ENCODE measurements at places on chromosomes 1 and 21.

DNA sequence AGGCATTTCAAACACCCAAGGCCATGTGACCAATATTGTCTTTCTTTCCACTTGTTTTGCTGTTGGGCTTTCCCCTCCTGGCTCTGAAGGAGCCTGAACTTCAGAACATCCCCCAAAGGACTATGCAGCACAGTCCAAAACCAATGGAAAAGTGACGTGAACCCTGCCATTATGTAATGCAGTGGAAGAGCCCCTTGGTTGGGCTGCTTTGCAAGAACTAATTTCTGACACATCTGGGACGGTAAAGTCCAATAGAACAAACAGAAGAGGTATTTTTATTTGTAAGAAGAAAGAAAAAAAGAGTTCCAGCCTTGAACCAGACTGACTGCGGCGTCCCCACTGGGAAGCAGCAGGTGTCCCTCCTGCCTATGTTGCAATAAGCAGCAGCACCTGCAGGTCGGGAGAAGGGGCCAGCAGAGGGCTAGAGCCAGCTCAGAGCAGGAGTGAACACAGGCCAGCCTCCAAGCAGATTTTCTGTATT lies 116.7 kb downstream of the CDC7 start:
- DNase-seq, result no peak

DNA sequence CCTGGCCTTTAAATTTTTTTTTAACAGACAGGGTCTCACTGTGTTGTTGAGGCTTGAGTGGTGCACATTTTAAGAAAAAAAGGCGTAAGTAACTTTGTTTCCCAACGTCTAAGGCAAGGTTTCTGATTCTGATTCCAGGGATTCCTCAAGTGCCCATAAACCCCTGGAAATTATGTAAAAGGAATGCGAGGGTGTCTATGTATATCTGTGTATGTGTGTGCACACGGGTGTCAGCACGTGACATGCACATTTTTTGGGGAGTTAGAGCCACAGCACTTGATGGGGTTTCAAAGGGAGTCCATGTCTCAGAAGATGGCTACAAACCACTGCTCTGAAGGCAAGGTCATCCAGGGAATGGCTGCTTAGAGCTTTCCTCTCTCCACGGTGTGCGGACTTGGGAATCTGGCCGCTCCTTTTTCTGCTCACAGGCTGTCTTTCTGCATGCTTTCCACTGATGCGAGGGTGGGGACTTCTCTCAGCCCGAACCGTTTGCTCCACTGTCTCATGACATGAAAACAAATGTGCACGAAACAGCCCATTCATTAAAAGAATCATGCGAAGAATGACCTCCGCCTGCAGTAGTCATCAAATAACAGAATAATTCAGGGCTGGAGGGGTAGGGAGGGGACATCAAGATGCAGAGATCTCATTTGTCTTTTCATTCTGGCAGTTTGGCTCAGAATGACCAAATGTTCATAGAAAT lies 18.7 kb upstream of the RERE start:
- DNase-seq, result no peak

DNA sequence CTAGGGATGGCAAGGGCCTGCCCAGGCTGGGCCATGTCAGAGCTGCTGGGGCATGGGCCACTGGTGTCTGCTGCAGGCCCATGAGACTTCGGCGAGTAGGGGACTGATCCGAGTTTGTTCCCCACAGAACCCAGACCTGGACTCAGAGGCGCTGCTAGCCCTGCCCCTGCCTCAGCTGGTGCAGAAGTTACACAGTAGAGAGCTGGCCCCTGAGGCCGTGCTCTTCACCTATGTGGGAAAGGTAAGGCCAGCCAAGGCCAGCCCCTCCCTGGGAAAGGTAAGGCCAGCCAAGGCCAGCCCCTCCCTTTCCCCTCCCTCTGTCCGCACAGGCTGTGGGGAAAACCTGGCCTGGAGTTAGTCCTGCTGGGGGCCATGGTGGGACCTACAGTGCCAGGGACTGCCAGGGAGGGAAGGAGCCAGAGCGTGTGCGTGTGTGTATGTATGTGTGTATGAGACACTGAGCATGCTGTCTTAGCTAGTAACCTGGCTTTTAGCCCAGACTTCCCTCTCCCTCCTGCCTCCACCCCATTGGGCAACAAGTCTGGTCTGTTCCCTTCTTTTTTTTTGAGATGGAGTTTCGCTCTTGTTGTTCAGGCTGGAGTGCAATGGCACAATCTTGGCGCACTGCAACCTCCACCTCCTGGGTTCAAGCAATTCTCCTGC lies 8.0 kb downstream of the FAAH start:
- DNase-seq, result no peak

DNA sequence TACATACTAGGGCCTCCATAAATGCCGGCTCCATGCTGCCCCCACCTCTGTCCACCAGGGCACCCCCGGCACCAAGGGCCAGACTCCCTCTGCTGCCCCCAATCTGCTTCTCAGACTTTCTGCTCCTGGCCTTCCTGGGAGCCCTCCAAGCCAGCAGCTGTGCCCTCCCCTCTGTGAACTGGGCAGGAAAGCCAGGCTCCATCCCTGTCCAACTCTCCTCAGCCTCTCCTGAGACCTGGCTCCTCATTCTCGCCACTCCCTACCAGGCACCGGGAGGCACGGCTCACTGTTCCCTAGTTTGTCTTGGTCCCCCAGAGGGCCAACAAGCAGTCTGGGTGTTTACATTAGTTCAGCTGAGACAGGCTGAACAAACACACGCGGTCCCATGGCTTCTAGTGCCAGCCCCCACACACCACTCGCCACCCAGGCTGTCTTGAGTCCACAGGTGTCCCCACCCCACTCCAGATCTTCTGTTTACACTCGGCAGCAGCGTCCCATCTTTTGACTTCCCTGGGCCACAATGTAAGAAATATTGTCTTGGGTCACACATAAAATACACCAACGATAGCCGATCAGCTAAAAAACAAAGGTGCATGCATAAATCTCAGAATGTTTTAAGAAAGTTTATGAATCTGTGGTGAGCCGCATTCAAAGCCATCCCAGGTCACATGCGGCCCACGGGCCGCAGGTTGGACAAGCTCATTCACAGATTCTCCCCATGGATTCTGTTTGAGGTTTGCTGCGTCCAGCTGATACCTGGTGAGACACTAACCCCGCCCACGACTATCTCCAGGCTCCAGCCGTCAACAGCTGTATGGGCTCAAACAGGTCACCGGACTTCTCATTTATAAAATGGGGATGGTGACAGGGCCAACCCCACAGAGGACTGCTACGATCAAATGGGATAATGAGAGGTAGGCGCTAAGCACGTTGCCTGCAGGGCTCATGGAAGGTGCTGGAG lies 29.5 kb upstream of the ECE1 start:
- no peak for DNase-seq

DNA sequence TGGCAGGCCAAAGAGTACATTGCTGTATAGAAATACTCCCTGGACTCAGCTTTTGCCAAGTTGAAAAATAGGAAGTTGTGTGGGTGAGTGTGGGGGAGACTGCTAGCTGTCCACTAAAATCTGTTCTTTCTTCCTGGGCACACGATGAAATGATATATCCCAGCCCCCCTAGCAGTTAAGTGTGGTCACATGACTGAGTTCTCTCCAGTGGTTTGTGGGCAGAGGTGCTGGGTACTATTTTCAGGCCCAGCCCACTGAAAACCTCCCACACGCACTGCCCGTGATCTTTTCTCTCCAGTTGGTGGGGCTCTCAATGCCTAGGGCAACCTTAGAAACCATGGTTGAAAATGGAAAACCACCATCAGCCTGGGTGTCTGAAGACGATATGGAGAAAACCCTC lies 119.7 kb upstream of the LMO4 start:
- no peak for DNase-seq

- DNase-seq, result no peak
These were observed 64.0 kb upstream of the ZNF281 start for GRCh38 chr1:200473698-200474371.

DNA sequence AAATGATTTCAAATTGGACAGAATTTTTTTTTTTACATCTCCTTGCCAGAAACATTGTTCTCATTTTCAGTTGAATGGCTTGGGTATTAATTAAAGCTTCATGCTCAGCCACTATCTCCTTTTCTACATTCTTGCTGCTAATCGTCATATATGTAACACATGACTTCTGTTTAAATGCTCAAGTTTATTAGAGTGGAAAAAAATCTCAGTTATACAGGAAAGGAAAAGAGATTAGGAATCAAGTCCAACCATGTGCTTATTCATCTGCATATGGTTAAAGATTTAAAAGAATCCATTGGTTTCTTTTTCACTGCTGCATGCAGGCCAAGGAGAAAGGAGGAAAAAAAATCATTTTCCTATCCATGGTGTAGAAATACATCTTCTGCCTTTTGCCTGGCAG lies 47.3 kb upstream of the CNN3 start:
- DNase-seq, result no peak

DNA sequence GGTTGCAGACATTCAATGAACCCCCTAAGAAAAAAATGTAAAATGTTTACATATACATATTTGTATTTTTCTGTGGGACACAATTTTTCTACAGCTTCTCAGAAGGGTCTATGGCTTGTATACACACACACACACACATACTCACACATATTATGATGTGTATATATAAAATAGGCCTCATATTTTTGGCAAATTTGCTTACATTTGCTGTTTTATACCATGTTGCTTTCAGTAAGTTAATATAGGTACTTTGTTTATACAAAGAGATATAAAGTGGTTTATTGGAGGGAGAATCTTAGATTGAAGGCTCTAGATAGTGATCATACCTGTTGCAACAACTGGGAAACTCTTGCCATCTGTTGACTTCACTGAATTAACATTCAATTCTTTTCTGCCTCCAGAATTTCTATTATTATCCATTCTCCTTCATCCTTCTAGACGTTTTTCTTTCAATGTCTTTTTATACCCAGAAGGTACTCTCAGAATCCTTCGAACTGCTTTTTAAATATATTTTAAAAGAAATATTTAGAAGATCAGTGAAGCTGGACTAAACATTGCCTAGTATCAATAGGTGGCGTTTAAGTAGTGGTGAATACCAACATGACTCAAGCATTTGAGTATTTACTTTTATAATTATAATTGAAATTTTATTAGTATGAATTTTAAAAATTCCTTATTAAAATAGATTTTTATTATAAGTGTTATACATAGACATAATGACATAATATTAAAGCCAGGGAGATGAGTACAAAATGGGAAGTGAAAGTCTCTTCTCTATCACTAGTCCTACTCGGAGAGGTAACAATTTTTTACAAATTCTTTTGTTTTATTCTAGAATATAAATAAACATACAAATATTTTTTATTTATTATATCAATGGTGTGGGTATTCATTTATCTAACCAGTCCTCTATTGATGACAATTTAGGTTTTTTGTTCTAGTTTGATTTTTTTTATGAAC lies 10.2 kb downstream of the CD55 start:
- DNase-seq, result no peak

DNA sequence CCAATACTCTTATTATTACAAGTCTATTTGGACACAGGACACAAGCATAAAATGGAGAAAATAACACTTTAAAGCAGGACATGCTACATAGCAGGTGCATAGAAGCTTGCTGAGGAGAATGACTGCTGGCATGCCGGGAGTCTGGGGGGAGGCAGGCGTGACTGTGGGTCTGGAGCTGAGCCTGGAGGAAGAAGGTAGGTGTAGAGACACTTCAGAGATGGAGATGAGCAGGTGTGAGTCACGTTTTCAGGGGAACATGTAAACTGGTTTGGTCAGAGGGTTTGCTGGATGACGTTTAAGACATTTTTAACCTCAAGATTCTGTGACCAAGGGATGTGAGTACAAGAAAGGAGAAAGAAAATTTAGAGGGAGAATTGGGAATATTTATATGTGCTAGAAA lies 24.5 kb downstream of the OSCP1 start:
- no peak for DNase-seq

- DNase-seq, result no peak
These were observed 9.5 kb downstream of the PLXNA2 start for GRCh38 chr1:208234721-208235120.

DNA sequence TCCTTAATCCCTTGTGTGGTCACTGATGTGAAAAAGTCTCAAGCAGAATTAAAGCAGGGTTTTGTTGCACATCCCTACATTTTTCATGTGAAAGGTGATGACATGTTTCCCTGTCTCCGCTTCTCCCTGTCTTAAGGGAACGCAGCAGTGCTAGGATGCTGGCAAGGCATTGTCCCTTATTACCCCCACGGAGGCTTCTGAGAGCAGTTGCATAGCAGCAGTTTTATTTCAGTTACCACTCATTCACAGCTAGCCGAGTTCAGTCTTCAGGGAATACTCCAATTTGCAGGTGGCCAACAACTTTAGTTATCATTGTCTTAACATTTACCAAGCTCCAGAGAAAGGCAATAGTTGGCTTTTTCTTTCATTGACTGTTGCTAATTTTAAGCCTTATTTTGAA lies 89.1 kb downstream of the CLEC20A start:
- DNase-seq, result no peak

GRCh38 chr1:6178751-6179563 lies 1.2 kb downstream of the CHD5 start:
- no peak for DNase-seq

- DNase-seq, result no peak
These were observed 205.0 kb downstream of the TOMM20 start for GRCh38 chr1:234923626-234924025.

GRCh38 chr1:107467286-107467685 lies 326.4 kb downstream of the NTNG1 start:
- DNase-seq, result no peak

- DNase-seq, result no peak
These were observed 823 bp downstream of the ENAH start for GRCh38 chr1:225651872-225652728.

DNA sequence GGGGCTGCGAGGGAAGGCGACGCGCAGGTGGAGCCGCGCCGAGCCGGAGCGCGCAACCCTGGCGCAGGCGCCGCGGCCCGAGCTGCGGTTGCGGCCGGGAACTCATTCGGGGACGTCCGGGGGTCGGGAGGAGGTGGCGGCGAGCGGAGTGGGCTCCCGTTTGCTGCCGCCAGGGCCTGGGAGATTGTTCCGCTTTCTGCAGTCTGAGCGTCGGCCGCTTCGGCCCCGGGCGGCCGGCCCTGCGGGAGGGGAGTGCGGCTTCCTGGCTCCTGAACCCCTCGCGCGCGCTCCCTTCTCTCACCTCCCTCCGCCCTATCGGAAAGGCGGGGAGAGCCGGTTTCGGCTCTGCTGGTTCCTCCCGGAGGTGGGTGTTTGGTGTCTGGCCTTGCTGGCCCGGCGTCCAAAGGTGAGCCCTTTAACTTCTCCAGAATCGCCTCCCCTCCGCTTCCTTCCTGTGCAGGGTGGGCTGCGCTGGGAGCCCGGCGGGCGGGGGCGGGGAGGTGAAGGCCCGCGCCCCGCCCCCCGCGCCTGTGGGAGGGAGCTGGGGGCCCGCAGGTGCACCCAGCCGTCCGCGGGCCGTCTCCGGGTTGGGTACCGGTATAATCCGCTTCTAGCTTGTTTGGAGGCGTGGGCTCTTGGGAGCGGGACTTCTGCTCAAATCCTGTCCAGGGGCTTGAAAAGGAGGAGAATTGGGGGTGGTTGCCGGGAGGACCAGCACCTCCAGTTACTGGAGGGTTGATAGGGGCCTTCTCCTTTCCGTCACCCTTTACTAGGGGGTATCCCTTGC lies 683 bp downstream of the LRRC8D start:
- DNase-seq, result peak; percentile 34

DNA sequence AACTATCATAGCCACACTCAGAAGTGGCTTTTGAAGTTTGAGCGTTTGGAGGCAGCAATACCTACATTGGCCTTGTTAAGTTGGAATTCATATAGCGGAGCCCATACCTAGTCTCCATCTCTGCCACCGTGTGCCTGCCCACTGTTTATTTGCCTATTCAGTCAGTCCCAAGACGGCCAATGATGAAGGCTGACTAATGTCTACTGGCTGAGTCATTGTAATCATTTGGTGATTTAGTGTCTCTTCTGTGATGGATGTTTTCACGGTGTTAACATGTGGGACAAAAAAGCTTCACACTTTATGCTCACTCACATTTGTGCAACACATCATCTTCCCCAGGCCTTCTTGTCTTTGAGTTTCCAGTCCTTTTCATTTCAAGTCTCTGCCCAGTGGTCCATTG lies 92.6 kb upstream of the PBX1 start:
- DNase-seq, result no peak

Data from stimulated activated CD8-positive, alpha-beta memory T cell treated with anti-CD3 and anti-CD28 coated beads, Interleukin-15, amount 100 ng/mL, for 4 hours (primary cell).